ENCODE measurements at places on chromosomes 12 and 14.

- no peak for DNase-seq
Measured at GRCh38 chr12:2374092-2374906, 321.5 kb downstream of the CACNA1C start.

DNA sequence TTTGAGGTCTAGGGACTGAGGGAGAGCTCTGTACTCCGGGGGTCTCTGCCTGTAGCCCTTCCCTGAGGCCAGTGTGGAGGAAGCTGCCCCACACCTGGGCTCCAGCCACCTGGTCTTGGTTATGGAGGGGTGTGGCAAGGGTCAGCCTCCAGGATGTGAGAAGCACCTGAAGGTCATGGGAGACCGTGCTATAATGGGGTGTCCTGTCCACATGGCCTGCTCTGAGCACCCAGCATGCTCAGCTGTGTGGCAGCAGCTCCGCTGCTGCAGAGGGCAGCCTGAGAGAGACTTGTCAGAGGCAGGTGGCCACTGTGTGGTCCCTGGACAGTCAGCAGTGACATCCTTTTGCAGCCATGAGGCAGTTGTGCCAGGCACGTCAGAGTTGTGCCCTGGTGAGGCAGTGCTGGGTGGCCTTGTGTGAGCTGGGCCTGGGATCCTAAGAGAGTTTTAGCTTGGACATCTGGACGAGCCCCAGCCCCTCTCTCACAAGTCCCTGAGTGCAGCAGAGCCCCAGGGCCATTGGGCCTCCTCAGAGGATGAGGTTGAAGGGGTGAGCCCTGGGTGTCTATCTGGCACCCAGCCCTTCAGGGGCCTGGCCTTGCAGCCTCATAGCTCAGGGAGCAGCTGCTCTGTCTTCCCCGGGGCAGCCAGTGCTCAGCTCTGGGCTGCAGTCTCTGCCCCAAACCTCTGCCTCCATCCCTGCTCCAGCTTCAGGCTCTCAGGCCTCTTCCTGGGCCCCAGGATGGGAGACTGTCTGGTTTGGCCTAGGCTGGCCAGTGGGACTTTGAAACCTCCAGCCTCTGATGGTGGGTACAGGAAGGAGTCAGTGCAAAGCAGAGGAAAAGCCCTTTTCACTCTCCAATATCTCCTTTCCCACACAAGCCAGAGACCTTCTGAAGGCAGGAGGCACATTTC lies 7.4 kb upstream of the ATG101 start:
- peak; percentile 57 for DNase-seq

DNA sequence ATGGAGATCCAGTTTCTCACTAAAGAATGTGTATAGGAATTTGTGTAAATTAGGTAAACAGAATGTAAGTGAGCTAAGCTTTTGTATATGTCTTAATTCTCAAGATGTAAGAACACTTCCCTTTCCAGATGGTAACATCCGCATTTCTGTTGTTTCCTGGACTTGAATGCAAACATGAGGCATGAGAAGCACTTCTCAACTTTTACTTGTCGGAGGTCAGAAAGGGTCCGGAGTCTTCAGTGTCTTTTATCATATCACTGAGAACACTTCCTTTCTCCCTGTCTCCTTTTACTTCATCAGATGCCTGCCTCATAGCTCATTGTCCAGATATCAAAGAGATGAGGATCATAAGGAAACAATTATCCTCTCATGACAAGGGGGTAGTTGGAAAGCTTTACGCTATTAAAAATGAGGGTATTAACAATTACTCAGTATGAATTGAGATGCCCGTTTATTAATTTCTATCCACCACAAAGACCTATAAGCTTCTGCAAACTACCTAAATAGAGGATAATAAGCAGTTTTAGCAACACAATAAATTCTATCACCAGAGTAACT lies 214.1 kb upstream of the FLRT2 start:
- DNase-seq: no peak

DNA sequence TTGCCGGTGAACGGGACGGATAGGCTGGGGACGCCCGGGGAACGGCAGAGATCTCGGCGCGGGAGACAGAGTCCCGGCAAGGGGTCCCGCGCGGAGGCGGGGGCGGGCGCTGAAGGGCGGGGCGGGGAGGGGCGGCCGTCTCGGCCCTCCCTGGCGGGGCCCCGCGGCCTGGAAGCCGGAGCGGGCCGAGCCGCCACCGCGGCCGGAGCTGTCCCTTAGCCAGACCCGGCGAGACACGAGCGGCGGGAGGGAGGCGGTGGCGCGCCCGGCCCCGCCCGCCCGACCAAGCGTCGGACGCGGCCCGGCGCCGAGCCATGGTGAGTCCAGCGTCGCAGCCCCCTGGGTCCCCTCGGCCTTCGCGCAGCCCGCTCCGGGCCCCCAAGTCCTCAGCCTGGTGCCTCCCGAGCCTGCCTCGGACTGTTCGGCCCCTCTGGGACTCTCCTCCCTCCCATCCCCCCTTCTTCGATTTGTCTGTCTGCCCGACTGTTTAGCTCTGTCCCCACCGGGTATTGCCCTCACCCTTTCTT lies at the start of gene ARHGEF40:
ARHGEF40 (plus strand) TSS at position 222 of the 527 bp plus-strand sequence; CDS start at position 315, 93 bp downstream.
- DNase-seq: peak; percentile 87

- DNase-seq: no peak
Measured at GRCh38 chr12:54058128-54058768, 4.6 kb downstream of the HOXC4 start.

- no peak for DNase-seq
Measured at GRCh38 chr14:100552524-100553125, 34.6 kb downstream of the BEGAIN start.

DNA sequence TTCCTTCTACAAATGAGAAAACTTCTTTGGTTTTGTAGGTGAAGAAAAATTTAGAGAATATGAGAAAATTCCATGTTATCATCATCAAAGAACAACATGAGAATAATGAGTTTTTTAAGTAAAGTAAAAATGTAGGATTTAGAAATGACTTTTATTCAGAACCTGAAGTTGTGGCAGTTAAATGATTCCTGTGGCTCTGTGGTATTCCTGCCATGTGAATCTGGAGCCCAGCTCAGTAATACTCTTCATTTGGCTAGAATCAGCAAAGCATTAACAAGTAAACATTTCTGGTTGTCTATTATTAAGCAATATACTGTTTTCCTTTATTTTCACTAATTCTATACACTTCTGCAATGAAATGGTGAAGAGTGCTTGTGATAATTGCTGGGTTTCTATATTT lies 95.6 kb upstream of the E2F7 start:
- no peak for DNase-seq

DNA sequence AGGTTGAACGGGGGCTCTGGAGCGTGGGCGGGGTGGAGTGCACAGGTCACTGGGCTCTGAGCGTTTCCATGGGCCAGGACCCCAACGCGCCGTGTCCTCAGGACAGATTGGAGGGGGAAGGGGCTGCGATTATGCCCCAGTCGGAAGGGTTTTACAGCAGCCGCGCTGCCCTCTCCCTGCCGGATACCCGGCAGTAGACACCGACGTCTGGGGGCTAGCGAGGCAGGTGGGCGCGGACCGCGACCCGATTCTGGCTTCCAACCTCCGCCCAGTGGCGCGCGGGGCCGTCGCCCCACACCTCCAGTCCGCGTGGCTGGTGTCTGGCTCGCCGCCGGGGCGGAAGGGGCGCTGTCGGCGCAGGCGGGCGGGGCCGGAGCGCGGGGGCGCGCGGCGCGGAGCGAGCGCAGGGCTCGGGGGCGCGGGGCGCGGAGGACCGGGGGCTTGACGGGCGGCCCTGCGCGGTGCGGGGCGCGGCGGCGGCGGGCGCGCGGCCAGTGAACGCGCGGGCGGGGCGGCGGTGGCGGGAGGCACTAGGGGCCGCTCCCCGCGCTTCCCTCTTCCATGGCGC lies 2.4 kb upstream of the KIF26A start:
- peak; percentile 90 for DNase-seq

GRCh38 chr14:104248203-104249055 lies 110.0 kb downstream of the KIF26A start:
- peak; percentile 55 for DNase-seq

- DNase-seq: peak; percentile 66
Measured at GRCh38 chr14:31206536-31207286, 882 bp downstream of the HECTD1 start.

DNA sequence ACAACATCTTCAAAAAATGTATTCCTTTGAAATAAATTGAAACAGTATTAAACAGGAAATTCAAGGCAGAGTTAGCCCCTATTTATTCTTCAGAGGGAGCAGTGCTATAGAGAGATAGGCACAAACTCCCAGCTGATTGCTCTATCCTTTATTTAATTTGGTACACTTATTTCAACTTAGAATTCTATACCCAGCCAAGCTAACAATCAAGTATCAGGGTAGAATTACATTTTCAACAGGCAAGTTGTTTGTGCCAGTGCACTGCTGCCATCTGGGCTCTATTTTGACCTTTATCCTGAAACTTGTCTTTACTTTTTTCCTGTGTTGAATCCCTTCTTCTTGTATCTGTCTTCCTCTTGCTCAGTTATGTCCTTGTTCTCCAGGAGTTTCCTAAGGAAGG lies 159.2 kb downstream of the STXBP6 start:
- no peak for DNase-seq

GRCh38 chr12:14272956-14273912 lies 92.2 kb upstream of the ATF7IP start:
- DNase-seq: no peak

Data from SK-N-SH (cell line).